GM12878 (cell line): ENCODE measurements at places on chromosomes 11 and 22. TPM values are rescaled to one million over a fixed set of nuclear protein-coding genes. Genes with fewer than 3 reads are reported as not detected.

The CD3E gene
- 11.6 and 13.4 TPM in 2 replicates for total RNA-seq

DNA sequence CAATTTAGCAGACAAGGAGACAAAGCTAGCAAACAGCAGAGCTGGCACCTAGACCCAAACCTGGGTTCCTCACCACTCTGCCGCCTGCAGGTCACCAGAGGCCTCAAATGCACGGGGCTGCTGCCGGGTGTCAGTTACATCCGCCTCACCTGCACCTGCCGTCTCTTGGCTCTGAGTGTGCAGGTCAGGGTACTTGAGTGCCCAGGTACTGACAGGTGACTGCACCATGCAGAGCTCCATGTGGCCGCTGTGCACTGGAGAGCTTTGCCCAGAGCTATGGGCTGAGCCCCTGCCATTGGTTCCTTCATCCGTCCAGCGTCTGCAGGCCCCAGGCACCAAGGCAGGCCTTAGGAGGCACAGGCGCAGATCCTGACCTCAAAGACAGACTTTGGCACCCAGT, 35.0 kb downstream of the PDGFB start:
- no peaks in the 10 kb centered on the region; the same call in 1 of the 2 replicates for H3K27me3 ChIP-seq
- peaks cover 7% of the 10 kb centered on the region for H3K4me1 ChIP-seq
- no peak overlapping the region for H3K4me3 ChIP-seq
- no peak overlapping the region for H3K27ac ChIP-seq
- no peak for DNase-seq

- H3K36me3 ChIP-seq = no peaks in the 10 kb centered on the region
- H3K27ac ChIP-seq = no peak overlapping the region
- no peaks in the 10 kb centered on the region for H3K27me3 ChIP-seq
- no peaks in the 10 kb centered on the region for H3K4me1 ChIP-seq
- no peak overlapping the region for H3K4me3 ChIP-seq
These were observed 339.6 kb downstream of the TBC1D22A start for GRCh38 chr22:47102081-47102480.

The AMPD3 gene
- 24.3 and 28.6 TPM in 2 replicates for total RNA-seq

The TMPRSS13 gene
- 0.46 and 0.66 TPM in 2 replicates for total RNA-seq

DNA sequence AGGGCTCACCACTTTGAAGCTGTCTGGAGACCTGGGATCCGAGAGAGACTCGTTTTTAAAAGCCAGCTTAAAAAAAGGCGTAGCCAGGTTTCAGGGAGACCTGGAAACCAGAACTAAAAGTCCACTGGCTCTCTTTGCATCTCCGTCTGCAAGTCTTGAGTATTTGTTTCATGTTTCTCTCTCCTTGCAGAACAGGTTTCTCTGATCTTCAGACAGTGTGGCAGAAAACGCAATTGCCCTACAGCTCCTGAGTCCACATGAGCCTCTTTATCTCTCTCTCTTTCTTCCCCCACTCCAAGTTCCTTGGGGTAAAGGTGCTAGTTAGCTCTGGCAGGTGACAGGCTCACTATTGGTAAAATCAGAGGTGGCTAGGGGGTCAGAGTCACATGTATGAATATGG, 67.0 kb upstream of the AMPD3 start:
- no peaks in the 10 kb centered on the region; the same call in 1 of the 2 replicates for H3K27me3 ChIP-seq
- no peak overlapping the region for H3K4me3 ChIP-seq
- DNase-seq = no peak
- H3K27ac ChIP-seq = no peak overlapping the region
- no peaks in the 10 kb centered on the region for H3K4me1 ChIP-seq
- no peaks in the 10 kb centered on the region for H3K36me3 ChIP-seq

GRCh38 chr11:81579339-81579738, 1154.3 kb downstream of the FAM181B start:
- no peaks in the 10 kb centered on the region for H3K27me3 ChIP-seq
- H3K4me3 ChIP-seq = no peak overlapping the region
- DNase-seq = no peak
